HL-60 (cell line): ENCODE measurements at places on chromosomes 16 and 17.

GRCh38 chr17:28575126-28575795 is 1.4 kb downstream of the ALDOC start:
- no peak for DNase-seq

GRCh38 chr16:54822492-54822891 is 108.2 kb upstream of the IRX5 start:
- DNase-seq = no peak

- no peak for DNase-seq
Measured at GRCh38 chr17:76940295-76940694, 72.1 kb downstream of the MGAT5B start.

DNA sequence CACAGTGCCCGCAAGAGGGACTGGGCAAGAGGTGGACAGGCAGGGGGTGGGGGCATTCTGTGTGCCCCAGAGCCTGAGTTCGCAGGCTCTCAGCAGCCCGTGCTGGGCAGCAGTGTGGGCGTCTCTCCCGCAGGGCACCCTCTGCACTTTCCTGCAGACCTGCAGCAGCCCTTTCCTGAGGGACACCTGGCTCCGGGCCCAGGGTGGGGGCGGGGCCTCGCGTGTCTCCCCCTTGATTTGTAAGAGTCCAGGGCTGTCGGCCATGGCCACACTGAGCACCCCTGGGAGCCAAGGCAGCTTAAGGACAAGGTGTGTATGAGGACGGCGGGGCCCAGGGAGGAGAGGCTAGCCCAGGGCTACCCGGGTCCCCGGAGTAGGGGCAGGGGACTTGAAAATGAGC is 33.4 kb upstream of the SLC38A10 start:
- DNase-seq = no peak

- peak; percentile 15 for DNase-seq
Measured at GRCh38 chr16:228151-228851, 948 bp downstream of the LUC7L start.

GRCh38 chr16:53936052-53936451 is 232.1 kb downstream of the FTO start:
- no peak for DNase-seq

GRCh38 chr16:16923479-16923878 is 544.5 kb downstream of the NPIPA7 start:
- no peak for DNase-seq

DNA sequence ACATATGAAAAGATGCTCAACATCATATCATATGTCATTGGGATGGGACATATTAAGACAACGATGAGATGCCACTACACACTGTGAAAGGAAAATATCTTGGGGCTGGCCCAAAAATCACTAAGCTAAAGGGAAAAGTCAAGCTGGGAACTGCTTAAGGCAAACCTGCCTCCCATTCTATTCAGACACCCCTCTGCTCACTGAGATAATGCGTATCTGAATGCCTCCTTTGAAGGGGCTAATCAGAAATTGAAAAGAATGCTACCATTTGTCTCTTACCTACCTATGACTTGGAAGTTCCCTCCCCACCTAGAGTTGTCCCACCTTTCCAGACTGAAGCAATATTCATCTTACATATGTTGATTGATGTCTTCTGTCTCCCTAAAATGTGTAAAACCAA is 11.2 kb upstream of the TRIM25 start:
- no peak for DNase-seq

DNA sequence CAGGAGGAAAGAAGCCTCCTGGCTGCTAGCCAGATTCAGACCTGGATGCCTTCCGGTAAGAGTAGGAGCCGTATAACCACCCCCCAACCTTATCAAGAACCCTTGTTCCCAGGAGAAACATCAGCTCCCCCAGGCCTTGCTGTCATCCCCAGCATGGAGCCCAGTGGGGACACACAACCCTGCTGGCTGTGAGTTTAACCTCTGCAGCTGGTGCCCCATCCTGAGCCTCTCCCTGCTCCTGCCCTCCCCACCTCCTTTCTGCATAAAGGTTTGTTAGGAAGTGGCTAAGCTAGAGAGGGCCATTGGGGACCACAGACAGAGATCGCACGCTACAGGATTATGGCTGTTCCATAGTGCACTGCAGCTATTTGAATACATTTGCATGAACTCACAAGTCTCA is 55.5 kb upstream of the RPL38 start:
- DNase-seq = no peak

DNA sequence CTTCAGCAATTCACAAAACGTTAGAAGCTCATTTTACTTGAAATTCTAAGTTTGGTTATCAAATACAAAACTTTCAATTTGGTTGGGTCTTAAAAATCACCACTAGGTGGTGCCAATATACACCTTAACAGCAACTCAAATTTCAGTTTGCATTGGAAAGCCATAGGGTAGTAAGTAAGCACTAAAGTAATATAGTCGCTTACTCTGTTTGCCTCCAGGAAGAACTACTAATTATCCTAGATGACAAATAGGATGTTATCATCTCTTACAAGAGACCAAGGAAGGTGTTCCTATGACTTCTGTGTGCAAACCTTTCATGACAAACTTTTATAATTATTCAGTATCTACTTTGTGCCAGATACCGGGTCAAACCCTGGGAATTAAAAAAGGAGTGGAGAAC is 93.3 kb downstream of the MYO1D start:
- DNase-seq = peak; percentile 1

- DNase-seq = no peak
Measured at GRCh38 chr17:57895382-57896060, 45.7 kb upstream of the MRPS23 start.

DNA sequence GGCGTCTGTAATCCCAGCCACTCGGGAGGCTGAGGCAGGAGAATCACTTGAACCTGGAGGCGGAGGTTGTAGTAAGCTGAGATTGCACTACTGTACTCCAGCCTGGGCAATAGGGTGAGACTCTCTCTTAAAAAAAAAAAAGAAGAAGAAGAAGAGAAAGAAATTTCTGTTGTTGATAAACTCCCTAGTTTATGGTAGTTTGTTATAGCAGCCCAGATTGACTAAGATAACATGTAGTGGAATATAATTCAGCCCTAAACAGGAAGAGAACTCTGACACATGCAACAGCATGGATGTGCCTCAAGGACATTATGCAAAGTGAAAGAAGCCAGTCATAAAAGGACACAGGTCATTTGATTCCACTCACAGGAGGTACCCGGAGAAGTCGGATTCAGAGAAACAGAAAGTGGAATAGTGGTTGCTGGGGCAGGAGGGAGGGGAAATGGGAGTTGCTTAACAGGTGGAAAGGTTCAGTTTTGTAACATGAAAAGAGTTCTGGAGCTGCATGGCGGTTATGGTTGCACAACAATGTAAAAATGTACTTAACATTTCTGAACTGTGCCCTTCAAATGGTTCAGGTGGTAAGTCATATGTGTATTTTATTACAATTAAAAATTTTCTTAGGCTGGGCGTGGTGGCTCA is 26.0 kb upstream of the PRM1 start:
- DNase-seq = peak; percentile 85

DNA sequence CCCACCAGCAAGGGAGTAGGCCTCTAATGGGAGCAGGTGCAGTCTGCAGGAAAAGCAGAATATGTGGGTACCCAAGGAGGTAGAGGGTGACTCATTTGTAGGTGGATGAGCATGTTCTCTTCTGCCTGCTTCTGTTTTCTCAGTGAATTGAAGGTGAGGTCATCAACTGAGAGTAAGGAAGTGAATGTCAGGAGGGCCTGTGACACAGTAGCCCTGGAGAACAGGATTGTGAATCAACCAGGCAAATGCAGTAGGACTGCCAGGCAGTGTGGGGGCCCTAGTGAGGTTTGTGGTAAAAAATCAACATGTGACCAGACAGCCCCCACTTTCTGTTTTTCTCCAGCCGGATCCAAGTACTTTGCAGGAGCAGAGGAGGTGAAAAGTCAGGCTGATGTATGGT is 150.5 kb upstream of the SOX9 start:
- no peak for DNase-seq

- no peak for DNase-seq
Measured at GRCh38 chr16:20074099-20074991, 655 bp upstream of the GPR139 start.

- DNase-seq = no peak
Measured at GRCh38 chr16:48212033-48212432, 32.1 kb upstream of the LONP2 start.

DNA sequence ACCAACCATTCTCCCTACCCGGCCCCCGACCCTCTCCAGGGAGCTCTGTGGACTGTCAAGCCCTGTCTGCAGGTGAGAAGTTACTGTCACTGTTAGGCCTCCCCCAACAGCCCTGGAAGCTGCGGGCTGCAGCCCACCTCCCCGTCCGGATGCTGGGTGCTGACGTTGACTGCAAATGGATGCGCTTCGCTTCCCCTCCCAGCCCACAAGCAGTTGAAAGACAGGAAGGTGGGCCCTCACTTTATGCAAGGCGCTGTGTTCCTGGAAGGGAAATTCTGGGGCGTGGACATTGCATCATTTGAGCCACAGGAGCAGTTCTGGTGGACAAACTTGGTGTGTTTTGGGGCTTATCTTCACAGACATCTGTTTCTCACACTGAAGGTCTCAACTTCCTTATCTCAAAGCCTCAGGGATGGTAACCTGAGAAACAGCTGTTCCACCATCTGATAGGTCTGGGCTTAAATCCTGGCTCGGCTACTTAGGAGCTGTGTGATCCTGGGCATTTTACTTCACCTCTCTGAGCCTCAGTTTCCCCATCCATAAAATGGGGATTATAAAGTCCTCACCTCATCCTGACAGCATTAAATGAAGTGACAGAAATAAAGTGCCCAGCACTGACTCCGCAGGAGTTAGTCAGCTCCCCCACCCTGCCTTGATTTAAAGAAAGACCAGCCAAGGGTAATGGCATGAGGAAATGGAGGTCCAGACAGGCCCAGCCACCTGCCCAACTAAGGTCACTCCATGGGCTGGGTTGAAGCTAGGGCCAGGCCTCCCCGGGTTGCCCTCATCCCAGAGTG is 4.6 kb upstream of the DRC7 start:
- DNase-seq = peak; percentile 97

- no peak for DNase-seq
Measured at GRCh38 chr16:49491106-49491670, 117.6 kb downstream of the C16orf78 start.

DNA sequence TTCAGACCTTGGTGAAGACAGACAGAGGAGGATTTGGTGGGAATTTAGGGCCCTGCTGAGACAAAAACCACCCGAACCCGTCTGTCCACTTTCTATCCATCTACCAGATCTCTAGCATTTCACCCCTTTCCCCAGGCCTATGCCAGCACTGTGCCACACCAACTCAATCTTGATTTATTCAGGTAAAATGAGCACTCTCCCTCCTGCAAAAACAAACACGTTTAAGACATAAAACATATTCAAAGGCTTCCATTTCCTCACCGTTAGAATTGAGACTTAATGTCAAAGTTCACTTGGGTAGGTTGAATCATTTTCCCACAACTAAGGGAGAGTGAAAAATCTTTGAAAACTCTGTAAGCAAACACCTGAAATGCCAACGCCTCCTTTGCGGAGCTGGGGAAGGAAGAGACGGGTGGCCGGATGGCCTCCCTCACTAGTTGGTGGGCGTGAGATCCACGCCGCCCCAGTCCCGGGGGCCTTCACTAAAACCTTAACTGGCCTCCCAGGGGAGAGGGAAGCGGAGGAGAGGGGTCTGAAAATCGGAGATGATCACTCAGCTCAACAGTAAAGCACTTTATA is 862 bp downstream of the DCAKD start:
- DNase-seq = peak; percentile 18
